ENCODE measurements at places on chromosomes 5 and 9.

DNA sequence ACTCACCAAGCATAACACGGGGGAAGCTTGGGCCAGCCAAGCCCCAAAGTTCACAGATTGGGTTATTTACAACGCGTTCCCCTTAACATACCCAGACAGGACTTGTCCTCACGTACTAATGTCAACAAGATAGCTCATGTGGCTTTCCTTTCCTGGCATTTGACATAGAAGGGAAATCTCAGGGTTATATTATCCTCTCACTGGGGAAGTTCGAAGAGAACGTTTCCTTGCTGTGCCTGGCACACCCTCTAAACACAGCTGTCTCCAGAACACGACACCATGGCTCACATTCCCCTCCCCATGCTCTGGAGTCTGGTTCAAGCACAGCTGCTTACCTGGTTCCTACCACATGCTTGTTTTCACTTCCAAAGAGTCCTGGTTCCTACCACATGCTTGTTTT lies 46.8 kb upstream of the OTULINL start:
- DNase-seq, result no peak

GRCh38 chr5:51398875-51399642 lies 15.8 kb downstream of the ISL1 start:
- DNase-seq, result no peak

DNA sequence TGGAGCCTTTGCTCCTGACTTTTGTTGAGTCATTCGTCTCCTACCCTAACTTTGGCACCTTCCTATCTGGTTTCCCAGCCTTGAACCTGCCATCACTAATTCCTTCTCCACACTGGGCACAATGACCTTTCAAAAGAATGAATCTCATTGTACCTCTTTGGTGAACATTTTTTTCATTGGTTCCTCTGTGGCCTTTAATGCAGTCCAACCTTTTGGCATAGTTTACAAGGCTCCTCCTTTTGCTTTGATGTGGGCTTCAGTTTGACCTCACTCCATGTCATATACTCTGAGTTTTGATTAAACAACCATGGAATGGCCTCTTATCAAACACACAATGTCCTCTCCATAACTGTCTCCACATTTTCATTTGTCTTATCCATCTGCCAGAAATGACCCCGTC lies 14.5 kb upstream of the ROPN1L start:
- no peak for DNase-seq

GRCh38 chr5:119217183-119217582 lies 138.6 kb upstream of the TNFAIP8 start:
- DNase-seq, result no peak

- no peak for DNase-seq
Measured at GRCh38 chr5:81762401-81762800, 11.5 kb upstream of the SSBP2 start.

- no peak for DNase-seq
Measured at GRCh38 chr9:95756986-95757385, 118.5 kb upstream of the ERCC6L2 start.

DNA sequence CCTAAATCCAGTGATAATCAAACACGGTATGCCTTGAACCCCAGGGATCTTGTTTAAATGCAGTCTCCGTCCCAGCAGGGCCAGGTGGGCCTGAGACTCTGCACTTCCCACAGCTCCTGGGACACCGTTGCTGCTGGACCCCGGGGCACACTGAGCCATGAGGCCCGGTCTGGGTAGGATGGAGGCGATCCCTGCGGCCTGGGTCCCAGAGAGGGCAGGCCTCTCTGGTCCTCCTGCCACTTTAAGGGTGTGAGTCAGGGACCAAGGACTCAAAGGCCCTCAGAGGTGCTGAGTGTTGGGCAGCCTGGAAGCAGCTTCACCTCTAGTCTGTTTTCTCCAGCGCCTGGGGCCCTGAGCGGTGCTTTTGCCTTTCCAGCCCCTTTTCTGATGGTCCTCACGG lies 34.1 kb upstream of the SLC9A3 start:
- DNase-seq, result no peak

- DNase-seq, result no peak
Measured at GRCh38 chr9:78023003-78023741, 8.4 kb downstream of the GNAQ start.

DNA sequence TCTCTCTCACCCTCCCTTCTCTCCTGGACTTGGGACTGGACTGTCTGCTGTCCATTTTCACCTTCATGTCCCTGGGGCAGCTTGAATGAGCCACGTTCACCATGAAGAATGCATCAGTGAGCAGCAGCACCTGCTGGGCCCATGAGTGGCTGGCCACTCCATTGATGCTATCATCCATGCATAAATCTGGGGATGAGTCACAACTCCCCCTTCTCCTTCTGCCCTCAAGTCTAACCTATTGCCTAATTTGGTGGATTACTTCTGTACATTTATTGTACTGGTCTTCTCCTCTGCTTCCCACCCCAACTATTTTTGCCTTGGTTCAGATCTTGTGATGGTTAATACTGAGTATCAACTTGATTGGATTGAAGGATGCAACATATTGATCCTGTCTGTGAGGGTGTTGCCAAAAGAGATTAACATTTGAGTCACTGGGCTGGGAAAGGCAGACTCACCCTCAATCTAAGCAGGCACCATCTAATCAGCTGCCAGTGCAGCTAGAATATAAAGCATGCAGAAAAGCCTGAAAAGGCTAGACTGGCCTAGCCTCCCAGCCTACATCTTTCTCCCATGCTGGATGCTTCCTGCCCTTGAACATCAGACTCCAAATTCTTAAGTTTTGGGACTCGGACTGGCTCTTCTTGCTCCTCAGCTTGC lies 46.7 kb downstream of the GDNF start:
- no peak for DNase-seq

GRCh38 chr9:4706971-4707622 lies 27.7 kb downstream of the CDC37L1 start:
- no peak for DNase-seq

- DNase-seq, result no peak
Measured at GRCh38 chr5:11655681-11656080, 248.6 kb downstream of the CTNND2 start.
